ENCODE measurements at places on chromosomes 13 and 19. TPM values are rescaled to one million over a fixed set of nuclear protein-coding genes. Genes with fewer than 3 reads are reported as not detected.

GRCh38 chr13:34310539-34310938 lies 492.6 kb downstream of the RFC3 start:
- no peak overlapping the region for H3K27ac ChIP-seq
- no peaks in the 10 kb centered on the region for H3K27me3 ChIP-seq
- no peak overlapping the region for H3K4me3 ChIP-seq
- H3K36me3 ChIP-seq, result no peaks in the 10 kb centered on the region
- no peak for DNase-seq
- H3K4me1 ChIP-seq, result no peaks in the 10 kb centered on the region

GRCh38 chr19:1104311-1105007 lies 665 bp downstream of the GPX4 start:
- no peaks in the 10 kb centered on the region for H3K27me3 ChIP-seq
- H3K36me3 ChIP-seq, result peaks cover 9% of the 10 kb centered on the region
- H3K4me3 ChIP-seq, result peak overlapping the region; percentile 72
- H3K4me1 ChIP-seq, result peaks cover 38% of the 10 kb centered on the region

The UHRF1 gene
- total RNA-seq, result 130 TPM

The PLVAP gene
- total RNA-seq, result not detected

The TMPRSS9 gene
- not detected for total RNA-seq
